ENCODE measurements at places on chromosomes 12 and 14.

- DNase-seq = peak; percentile 72
Measured at GRCh38 chr14:68786491-68787091, 6.3 kb downstream of the ZFP36L1 start.

DNA sequence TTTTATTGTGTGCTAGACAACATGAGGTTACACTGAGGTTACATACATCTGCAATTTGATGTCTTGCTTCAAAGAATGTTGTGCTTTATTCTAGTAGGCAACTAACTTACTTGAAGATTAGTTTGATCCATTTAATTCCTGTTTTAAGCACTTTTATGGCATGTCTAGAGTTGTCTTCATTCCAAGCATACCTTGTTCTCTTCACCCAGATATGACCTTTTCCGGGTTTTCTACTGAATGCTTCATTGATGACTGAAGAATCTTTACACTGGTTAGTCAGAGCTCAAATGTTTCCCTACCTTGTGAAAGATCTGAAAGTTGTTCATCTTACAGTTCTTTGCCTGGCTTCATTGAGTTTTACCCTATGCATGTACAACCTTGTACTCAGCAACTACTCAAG lies 274.0 kb upstream of the KITLG start:
- DNase-seq = no peak

DNA sequence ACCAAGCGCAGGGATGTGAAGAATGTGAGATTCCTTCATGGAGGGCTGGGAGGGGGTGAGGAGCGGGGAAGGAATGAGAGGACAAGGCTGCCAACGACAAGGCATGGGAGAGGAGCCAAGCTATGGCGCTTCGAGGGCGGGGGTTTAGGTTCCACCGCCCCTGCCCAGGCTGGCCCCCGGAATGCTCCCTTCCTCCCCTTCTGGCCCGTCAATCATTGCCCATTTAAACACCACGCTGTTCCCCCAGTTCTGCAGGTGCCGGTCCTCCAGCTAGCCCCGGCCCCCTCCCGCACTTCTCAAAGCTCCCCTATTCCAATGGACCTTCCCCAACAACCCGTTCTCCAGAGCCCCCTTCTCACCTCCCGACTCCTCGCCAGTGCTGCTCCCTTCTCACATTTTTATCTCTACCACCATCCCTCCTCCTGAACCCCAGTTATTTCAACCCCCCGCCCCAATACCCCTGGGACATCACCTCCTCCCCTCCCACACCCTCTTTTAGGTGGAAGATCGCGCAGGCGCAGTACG lies 428 bp downstream of the RNF41 start:
- DNase-seq = peak; percentile 28

- peak; percentile 34 for DNase-seq
Measured at GRCh38 chr12:104638218-104638850, 181.6 kb downstream of the CHST11 start.

GRCh38 chr14:95040708-95041476 lies 116.4 kb downstream of the DICER1 start:
- DNase-seq = no peak

GRCh38 chr12:31033146-31033545 lies 40.5 kb upstream of the DDX11 start:
- no peak for DNase-seq

- no peak for DNase-seq
Measured at GRCh38 chr14:52919971-52920370, 30.9 kb downstream of the FERMT2 start.

- no peak for DNase-seq
Measured at GRCh38 chr12:89213747-89214146, 138.6 kb downstream of the DUSP6 start.

GRCh38 chr14:35292770-35293561 lies 784 bp downstream of the PSMA6 start:
- DNase-seq = no peak

DNA sequence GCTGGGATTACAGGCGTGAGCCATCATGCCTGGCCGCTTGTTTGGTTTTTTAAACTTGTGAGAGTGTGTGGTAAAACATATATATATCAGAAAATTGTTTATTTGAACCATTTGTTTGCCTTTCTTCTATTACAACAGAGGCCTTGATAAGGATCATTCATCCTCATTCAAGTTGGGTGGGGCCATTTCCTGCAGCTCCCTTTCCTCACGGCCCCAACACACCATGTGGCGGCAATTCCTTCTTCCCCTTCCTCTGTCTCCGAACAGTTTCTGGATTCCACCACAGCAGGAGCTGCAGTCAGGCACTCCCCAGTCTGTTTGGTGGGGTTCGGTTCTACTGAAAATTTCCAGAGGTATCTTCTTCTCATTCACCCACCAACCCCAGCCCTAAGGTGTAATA lies 42.0 kb upstream of the RASSF3 start:
- no peak for DNase-seq

- DNase-seq = no peak
Measured at GRCh38 chr12:71124835-71125460, 32.9 kb downstream of the TSPAN8 start.

GRCh38 chr12:72612171-72612570 lies 340.0 kb downstream of the TRHDE start:
- no peak for DNase-seq

GRCh38 chr12:80766210-80766609 lies 49.5 kb downstream of the MYF5 start:
- no peak for DNase-seq

- DNase-seq = no peak
Measured at GRCh38 chr12:117968826-117969659, at the start of gene KSR2. TSS of gene KSR2 (minus strand) at chr12:117968990. CDS start at chr12:117968255, 735 bp downstream.

GRCh38 chr12:108597559-108598471 lies at the start of gene TMEM119:
TSS of gene TMEM119 (minus strand) at chr12:108598084. CDS start at chr12:108592383, 5,701 bp downstream.
- DNase-seq = peak; percentile 60

DNA sequence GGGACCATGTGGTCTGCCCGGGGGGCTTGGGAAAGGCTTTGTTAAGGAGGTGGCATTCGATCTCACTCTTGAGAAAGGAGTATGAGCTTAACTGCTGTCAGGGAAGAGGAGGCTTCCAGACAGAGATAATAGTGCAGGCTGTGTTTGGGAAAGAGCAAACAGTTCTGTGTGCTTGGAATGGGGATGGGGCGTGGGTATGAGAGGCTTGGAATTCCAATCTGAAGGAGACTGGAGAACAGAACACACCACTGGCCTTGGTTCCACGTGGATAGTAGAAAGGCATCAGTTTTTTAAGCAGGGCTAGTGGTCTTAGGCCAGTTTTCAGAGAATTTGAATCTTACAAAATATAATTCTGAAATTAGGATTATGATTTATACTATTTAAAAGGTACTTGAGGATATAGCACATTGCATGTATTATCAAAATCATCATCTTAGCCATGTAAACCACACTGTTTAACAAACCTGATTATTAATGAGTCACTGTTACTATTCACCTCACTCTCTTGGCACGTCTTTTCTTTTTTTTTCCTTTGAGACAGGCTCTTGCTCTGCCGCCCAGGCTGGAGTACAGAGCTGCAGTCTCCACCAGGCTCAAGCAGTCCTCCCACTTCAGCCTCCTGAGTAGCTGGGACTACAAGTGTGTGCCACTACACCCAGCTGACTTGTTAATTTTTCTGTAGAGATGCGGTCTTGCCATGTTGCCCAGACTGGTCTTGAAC lies 38.5 kb upstream of the KCNK13 start:
- no peak for DNase-seq

- DNase-seq = peak; percentile 79
Measured at GRCh38 chr14:55131370-55132137, 2.5 kb downstream of the LGALS3 start.

GRCh38 chr12:81692008-81692407 lies 67.1 kb downstream of the PPFIA2 start:
- DNase-seq = no peak

DNA sequence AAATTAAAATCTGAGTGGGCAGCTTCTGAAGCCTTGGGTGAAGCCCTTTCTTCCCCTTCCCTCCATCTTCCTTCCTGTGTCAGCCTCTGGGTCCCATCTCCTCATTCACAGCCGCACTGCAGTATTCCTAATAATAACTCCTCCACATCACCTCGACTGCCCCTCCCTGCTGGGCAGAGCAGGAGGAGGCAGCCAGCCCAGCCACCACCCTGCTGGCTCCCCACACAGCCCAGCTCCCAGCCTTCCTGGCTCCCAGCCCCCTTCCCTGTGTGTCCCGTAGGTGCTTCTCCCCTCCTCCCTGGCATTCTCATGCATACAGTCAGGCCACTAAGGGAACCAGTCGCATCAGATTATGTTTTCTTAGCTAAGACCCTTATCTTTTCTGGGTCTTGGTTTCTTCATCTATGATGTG lies 3.7 kb downstream of the IFFO1 start:
- no peak for DNase-seq

DNA sequence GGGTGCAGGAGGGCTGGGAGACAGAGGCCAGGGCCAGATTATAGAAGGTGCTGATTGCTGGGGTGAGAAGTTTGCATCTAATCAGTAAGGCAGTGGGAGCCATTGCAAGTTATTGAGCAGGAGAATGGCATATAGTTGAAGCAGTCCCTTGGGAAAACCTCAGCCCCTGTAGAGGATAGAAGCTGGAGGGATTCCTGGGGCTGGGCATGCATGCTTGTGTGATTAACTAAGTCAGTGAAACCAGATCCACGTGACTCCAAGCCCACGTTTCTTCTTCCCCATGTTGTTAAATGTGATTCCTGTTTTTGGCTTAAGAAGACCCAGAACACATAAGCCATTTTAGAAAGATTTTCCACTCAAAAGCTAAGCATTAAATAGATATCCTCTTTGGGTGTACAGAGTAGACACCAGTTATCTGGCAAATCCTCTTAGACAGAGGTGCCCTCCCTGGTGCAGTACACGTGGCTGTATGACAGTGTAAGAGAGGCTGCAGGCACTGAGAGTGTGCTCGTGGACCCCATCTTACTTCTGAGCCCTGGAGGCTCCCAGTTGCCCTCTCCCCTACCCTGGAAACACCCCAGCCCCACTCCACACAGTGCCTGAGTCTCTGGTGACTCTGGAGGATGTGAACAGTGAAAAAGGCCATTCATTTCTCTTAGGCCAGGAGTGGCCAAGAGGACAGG lies 3.2 kb downstream of the C14orf132 start:
- no peak for DNase-seq

GRCh38 chr12:29208060-29208459 lies 59.0 kb downstream of the FAR2 start:
- DNase-seq = peak; percentile 90

- no peak for DNase-seq
Measured at GRCh38 chr12:123102781-123103503, 47.9 kb downstream of the PITPNM2 start.

DNA sequence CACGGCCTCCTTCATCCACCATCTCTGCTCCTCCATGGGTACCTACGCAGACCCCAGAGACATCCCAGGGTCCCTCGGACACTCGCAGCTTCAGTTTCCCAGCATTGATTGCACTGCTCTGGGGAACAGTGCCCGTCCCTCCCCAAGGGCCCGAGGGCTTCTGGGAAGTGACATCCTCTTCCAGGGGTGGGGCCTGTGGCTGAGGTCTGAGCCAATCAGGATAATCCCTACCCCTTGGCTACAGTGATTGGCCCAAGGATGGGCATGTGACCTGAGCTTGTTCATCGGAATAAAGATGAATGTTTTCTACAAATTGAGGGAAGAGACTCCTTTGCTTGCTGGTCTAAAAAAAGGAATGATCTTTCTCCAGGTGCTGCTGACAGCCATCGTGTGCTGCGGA lies 37.3 kb upstream of the MYL2 start:
- DNase-seq = no peak

DNA sequence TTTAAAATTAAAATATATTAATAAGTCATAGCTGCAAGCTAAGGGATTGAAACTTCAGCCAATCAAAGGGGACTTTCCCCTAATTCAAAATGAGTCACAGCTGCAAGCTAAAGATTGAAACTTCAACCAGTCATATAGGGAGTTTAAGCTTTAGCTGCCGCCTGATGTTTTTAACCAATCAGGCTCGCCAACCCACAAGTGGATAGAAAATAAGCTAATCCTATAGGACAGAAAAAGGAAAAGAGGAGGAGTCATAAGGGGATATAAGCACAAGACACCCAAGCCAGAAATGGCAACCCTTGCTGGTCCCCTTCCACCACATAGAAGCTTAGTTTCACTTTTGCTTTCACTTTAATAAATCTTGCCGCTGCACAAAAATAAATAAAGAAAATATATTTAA lies 1154.6 kb downstream of the GALC start:
- DNase-seq = no peak

GRCh38 chr12:74322792-74323191 lies 214.8 kb upstream of the ATXN7L3B start:
- DNase-seq = no peak

GRCh38 chr12:12138203-12139154 lies 67.7 kb downstream of the BCL2L14 start:
- no peak for DNase-seq

DNA sequence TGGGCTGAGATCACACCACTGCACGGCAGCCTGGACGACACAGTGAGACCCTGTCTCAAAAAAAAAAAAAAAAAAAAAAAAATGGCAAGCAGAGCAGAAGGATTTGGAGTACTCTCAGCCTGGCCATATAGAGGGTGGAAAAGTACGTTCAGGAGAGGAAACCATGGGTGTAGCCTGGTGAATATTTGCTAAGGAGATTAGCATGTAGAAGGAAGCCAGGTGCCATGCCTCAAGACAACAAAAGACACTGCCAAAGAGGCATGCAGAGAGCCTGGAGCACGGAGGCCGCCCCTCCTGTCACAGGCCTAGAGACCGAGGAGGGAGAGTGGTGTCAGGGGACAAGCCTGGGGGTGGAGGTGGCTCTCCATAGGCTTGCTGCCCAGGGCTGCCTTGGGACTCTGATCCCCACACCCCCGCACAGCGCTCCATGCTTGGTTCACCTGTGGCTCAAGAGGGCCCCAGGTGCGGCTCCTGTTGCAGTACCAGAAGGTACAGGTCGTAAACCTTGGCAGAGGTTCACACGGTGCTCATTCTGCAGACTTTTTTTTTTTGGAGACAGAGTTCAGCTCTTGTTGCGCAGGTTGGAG lies 27.9 kb upstream of the DEGS2 start:
- DNase-seq = no peak

- DNase-seq = peak; percentile 66
Measured at GRCh38 chr12:57099047-57099714, 10.3 kb downstream of the NAB2 start.

GRCh38 chr12:132414634-132415326 lies 75.2 kb upstream of the FBRSL1 start:
- DNase-seq = peak; percentile 87

DNA sequence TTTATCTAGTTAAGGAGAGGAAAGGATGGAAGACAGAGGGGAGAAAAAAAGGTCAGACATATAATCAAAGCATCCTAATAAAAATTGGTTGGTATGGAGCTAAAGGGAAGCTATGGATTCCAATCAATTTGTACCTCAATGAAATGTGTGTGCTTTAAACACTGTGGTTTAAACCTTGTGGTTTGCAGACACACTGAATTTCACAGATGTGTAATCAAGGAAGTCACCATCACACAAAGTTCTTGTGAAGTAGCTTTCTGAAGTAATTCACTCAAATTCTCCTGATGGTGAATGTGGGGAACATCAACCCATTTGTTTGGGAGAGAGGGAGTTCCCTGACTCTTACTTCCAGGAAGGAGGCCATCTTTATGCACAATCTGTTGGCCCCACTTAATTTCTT lies 243.3 kb upstream of the KRR1 start:
- DNase-seq = no peak

DNA sequence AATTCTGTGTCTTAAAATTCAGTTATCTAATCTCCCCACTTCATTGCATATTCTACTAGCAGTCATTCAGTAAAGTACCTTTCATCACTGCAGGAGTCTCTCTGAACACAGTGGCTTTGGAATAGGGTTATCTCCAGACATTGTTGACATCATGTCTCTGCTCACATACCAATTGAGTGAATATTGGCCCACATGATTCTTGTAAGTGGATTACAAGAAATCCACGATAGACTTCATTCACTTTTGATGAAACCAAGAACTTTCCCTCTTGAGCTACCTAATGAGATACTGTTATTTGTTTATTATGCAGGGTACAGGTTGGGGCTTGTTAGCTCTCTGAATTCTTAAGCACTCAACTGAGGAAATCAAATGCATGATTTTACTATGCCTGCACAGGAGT lies 284.9 kb downstream of the RAD51B start:
- DNase-seq = no peak
